ENCODE measurements at places on chromosomes 6 and 20.

GRCh38 chr6:115468272-115469005 lies 592.3 kb downstream of the FRK start:
- no peak for DNase-seq

DNA sequence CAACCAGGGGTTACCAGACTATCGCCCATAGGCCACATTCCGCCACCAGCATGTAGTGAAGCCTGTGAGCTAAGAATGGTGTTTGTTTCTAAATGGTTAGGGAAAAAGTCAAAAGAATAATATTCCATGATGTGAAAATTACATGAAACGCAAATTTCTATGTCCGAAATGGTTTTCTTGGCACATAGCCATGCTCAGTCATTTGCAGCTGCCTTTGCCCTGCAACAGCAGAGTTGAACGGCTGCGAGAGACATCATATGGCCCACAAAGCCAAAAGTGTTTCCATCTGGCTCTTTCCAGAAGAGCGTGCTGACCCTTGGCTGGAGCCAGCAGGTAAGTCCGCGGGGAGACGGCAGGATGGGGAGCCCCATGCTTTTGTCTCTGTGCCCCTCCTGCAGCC lies 60.7 kb downstream of the FAM120B start:
- no peak for DNase-seq

GRCh38 chr6:129709196-129709768 lies 695 bp downstream of the ARHGAP18 start:
- DNase-seq: no peak

GRCh38 chr6:35062676-35063574 lies 78.2 kb downstream of the TCP11 start:
- DNase-seq: no peak

DNA sequence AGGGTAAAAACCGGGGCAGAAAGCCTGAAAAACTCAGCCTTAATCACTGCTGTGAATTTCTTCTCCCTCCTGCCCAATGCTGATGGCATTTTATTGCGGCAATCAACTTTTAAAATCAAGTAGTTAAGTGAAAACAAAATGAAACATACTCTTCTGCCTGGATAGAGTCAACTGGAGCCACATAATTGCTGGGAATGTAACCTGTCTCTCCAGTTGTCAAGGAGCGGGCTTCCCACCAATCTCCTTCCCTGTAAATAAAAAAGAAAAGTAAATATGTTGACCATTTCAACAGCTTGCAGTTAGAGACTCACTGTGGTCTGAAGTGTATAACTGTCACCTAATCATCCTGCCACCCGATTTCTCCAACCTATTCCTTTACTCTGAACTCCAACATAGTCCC lies 102.1 kb upstream of the TRAF3IP2 start:
- no peak for DNase-seq

DNA sequence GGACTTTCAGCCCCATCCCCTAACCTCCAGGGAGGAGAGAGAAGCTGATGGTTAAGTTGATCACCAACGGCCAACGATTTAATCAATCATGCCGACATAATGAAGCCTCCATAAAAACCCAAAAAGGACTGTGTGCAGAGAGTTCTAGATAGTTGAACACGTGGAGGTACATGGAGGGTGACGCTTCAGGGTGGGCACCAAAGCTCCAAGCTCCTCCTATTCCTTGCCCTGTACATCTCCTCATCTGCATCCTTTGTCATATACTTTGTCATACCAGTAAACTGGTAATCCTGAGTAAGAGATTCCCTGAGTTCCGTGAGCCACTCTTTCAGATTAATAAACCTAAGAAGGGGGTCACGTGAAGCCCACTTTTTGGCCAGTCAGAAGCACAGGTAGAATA lies 3.7 kb upstream of the GMDS start:
- no peak for DNase-seq

- DNase-seq: no peak
These were observed 141.5 kb upstream of the PDE7B start for GRCh38 chr6:135710042-135710441.

DNA sequence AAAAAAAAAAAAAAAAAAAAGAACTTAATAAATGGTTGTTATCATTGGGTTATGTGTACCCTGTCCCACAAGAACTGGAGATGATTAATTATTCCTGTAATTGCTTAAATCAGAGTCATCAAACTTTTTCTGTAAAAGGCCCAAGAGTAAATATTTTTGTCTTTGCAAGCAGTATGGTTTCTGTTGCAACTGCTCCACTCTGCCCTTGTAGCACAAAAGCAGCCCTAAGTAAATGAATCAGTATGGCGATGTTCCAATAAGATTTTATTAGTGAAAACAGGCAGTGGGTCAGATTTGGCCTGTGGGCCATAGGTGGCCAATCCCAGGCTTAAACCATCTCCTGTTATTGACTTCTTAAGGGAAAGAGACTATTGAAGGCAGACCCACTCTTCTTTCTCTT lies 252.7 kb downstream of the TSHZ2 start:
- DNase-seq: no peak

DNA sequence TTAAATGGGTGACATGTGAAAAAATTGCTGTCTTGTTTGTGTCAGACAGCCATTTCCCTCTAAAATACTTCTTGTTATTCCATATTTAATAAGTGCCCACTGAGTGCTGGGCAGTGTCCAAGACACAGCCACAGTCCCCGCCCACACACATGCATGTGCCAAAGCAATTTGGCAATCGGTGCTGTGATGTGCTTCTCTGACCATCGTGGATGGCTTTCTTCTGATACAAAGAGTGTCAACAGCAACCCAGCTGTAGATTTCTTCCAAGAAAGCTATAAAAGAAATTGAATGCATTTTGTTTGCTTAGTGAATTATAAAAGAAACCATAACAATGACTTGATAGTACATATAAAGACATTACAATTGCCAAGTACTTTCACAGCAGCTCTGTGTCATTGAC lies 140.5 kb upstream of the ATXN1 start:
- DNase-seq: no peak

DNA sequence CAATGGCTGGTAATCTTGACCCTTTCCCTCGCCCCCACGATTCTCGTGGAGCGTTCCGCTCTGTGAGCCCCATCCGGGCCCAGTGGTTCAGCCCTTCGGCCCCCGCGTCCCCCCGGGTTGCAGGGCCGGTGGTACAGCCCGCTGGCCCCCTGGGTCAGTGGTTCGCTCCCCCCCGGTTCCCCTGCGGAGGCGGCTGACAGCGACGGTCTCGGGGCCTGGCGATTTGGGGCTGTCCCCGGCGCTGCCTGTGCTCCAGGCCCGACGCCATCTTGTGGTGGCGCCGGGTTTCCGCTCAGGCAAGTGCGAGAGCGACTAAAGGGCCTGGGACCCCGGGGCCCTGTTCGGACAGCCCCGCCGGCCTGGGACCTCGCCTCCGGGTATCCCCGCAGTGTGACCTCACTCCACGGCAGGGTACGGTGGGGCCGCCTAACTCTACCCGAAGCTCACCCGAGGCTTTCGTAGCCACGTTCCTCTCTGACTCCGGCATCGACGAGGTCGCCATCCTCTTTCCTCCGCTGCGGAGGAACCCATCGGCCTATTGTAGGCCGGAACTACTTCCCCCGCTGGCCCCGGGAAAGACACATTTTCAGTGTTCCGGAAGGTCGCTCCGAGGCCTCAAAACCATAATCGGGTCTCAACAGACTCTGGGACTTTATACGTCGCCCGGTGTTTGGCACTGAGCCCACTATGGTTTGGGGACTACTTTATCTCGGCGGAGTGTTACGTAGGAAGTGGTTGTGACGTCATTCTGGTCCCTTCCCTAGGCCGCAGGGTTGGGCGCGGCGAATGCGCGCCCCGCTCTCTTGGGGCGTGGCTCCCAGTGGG lies at the start of gene ZNF335:
Gene ZNF335 (minus strand): TSS at position 529 of the 825 bp plus-strand sequence. CDS start 793 bp downstream, outside the sequence.
- peak; percentile 89 for DNase-seq

DNA sequence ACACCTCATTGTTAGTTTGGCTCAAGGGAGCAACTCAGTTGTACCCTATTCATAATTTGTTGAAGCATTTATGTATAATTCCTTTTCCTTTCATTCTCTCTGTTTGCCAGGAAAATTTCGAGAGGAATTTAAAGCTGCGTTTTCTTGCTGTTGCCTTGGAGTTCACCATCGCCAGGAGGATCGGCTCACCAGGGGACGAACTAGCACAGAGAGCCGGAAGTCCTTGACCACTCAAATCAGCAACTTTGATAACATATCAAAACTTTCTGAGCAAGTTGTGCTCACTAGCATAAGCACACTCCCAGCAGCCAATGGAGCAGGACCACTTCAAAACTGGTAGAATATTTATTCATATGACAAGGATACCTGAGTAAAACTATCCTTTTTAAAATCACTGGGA lies 45.2 kb upstream of the GFRAL start:
- DNase-seq: no peak

- DNase-seq: no peak
These were observed 24.4 kb upstream of the ID1 start for GRCh38 chr20:31580706-31581105.

GRCh38 chr6:5462856-5463255 lies 201.5 kb downstream of the FARS2 start:
- DNase-seq: no peak

GRCh38 chr20:896501-897025 lies 19.6 kb downstream of the ANGPT4 start:
- DNase-seq: no peak

- DNase-seq: no peak
These were observed 44.7 kb downstream of the NFATC2 start for GRCh38 chr20:51497542-51498467.

DNA sequence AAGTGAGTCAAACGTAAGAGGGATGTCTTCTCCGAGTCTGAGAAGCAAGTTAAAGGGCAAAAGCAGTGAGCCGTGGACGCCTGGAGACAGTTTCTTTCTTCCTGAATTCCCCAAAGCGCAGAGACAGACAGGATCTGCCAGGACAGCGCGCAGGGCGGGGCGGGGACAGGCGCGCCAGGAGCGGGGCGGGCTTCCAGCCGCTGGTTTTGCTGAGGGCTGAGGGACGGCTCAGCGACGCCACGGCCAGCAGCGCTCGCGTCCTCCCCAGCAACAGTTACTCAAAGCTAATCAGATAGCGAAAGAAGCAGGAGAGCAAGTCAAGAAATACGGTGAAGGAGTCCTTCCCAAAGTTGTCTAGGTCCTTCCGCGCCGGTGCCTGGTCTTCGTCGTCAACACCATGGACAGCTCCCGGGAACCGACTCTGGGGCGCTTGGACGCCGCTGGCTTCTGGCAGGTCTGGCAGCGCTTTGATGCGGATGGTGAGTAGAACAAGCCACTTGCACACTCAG lies at the start of gene SCGN:
Gene SCGN (plus strand): TSS at position 209 of the 509 bp plus-strand sequence. CDS start 189 bp downstream, at position 398.
- DNase-seq: peak; percentile 8

DNA sequence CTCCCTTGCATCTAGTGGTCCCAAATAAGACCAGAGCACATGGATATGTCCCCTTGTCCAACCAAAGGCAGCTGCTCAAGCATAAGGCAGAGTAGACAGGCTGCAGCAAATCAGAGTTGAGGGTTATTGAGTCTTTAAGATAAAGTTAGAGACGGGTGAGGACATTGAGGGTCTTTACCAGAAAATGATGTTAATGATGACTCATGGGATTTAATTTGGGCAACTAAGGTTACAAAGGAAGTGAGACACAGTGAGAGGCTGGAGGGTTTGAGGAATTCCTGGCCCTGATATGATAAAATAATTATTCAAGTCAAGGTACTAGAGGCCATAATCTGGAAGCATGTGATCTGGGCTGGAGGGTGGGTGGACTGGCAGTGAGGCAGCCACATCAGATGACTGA lies 133.6 kb downstream of the ALDH8A1 start:
- no peak for DNase-seq

DNA sequence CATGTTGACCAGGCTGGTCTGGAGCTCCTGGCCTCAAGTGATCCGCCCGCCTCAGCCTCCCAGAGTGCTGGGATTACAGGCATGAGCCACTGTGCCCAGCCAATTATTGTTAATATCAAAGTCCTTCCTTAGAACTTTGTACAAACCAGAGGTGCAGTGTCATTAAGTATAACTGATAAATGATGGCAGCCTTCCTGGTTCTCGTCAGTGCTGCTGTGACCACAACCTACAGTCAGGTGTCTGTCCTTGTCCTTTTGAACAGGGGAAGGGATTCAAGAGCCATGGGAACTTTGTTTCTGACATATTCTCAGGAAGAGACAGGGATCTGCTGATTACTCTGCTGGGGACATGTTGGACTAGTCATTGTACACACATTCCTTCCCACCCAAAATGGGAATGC lies 103.2 kb upstream of the TIAM2 start:
- DNase-seq: no peak

GRCh38 chr6:169167581-169168301 lies 85.9 kb downstream of the THBS2 start:
- no peak for DNase-seq

GRCh38 chr20:50281831-50282591 lies 91.4 kb downstream of the CEBPB start:
- no peak for DNase-seq

DNA sequence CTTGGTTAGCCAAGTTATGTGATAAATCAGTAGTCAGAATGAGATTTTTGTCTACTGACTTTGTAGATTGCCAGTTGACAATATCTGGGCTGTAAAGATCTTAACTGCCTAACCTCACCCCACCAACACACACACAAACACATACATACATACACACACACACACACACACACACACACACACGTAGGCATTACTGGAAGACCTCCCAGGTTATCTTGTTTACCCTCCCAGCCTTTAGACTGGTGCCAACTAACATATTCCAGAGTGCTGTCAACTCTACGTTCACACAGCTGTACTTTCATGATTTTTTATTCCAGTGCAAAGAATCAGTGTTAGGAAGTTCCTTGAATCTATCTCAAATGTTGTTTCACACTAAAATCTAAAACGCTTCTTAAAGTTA lies 38.9 kb downstream of the BMP5 start:
- DNase-seq: no peak

- no peak for DNase-seq
These were observed 15.7 kb upstream of the AFDN start for GRCh38 chr6:167811040-167811439.

DNA sequence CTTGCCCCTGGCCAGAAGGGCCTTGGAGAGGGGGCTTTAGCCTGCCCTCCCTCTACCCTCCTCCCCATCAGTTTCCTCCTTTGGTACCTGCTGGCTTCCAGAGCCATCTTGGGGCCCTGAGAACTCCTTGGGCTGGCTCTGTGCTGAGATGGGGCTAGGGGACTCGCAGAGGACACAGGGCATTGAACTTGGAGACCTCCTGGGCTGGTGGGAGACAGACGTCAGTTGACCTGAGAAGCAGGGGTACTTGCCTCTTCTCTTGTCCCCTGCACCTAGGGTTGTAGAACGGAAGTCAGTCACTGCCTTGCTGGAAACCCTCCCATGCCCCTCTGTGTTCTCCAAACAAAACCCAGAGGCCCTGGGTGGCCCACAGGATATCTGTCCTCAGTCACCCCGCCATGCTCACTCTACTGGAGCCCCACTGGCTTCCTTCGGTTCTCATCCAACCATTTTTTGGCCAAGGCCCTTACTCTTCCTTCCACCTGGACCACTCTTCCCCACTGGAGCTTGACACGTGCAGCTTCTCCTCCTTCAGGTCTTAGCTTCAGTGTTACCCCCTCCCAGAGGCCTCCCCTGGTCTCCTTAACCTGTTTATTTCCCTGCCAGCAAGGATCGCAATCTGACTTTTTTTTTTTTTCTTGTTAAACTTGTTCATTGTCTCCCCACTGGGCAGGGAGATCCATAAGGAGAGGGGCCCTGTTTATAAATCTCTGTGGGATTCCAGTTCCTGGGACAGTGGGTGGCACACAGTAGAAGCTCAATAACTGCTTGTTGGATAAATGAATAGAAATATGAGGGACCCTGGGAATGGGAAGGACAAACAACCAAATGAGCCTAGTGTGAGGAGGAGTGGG lies 971 bp downstream of the RBCK1 start:
- no peak for DNase-seq

GRCh38 chr6:101926149-101926925 lies 532.8 kb downstream of the GRIK2 start:
- no peak for DNase-seq

Measured in stimulated activated CD8-positive, alpha-beta memory T cell treated with anti-CD3 and anti-CD28 coated beads, Interleukin-7, amount 100 ng/mL, for 24 hours (primary cell).